ENCODE measurements at places on chromosomes 4 and X. TPM values are rescaled to one million over a fixed set of nuclear protein-coding genes. Genes with fewer than 3 reads are reported as not detected.

ARMCX1 gene
- total RNA-seq, result 118 TPM

NUP62CL gene
- total RNA-seq, result 0.16 TPM

PRRG3 gene
- total RNA-seq, result 7.2 TPM

ARAP2 gene
- 91.2 TPM for total RNA-seq

SUPT20HL1 gene
- total RNA-seq, result not detected

PWWP3B gene
- total RNA-seq, result 1.4 TPM

DMRTC1 gene
- not detected for total RNA-seq

PAGE1 gene
- not detected for total RNA-seq

PTCHD1 gene
- 14.0 TPM for total RNA-seq

MSN gene
- total RNA-seq, result 24.8 TPM

RPS6KA3 gene
- total RNA-seq, result 35.7 TPM

SPANXA2 gene
- not detected for total RNA-seq

TECRL gene
- under 0.01 TPM for total RNA-seq

NKX6-1 gene
- not detected for total RNA-seq

SSX4 gene
- total RNA-seq, result not detected

TFDP3 gene
- total RNA-seq, result not detected

ENAM gene
- total RNA-seq, result not detected

COX7B2 gene
- not detected for total RNA-seq

STATH gene
- total RNA-seq, result not detected

REPS2 gene
- total RNA-seq, result 37.7 TPM

PABPC1L2B gene
- not detected for total RNA-seq

PF4V1 gene
- 2.5 TPM for total RNA-seq

PAGE4 gene
- not detected for total RNA-seq

MAGEE2 gene
- 4.4 TPM for total RNA-seq

TCP11X2 gene
- 0.62 TPM for total RNA-seq

CXCL6 gene
- total RNA-seq, result 0.62 TPM

VCX2 gene
- total RNA-seq, result not detected

PDZD4 gene
- total RNA-seq, result 148 TPM

MAML3 gene
- total RNA-seq, result 4.4 TPM

RHOXF1 gene
- not detected for total RNA-seq

SLC6A14 gene
- total RNA-seq, result not detected

SOD3 gene
- not detected for total RNA-seq

STOX2 gene
- total RNA-seq, result 42.3 TPM

HERC5 gene
- total RNA-seq, result 2.5 TPM

NLGN4X gene
- total RNA-seq, result 56.1 TPM

REELD1 gene
- not detected for total RNA-seq

MAGEC2 gene
- total RNA-seq, result not detected

PPM1K gene
- total RNA-seq, result 125 TPM

Data from occipital lobe (tissue), 3 donors.